Bone marrow (tissue), 2 donors: ENCODE measurements at places on chromosomes 1 and 21.
A peak's percentile ranks its signal among the peaks of the same experiment; 100 is the strongest.

DNA sequence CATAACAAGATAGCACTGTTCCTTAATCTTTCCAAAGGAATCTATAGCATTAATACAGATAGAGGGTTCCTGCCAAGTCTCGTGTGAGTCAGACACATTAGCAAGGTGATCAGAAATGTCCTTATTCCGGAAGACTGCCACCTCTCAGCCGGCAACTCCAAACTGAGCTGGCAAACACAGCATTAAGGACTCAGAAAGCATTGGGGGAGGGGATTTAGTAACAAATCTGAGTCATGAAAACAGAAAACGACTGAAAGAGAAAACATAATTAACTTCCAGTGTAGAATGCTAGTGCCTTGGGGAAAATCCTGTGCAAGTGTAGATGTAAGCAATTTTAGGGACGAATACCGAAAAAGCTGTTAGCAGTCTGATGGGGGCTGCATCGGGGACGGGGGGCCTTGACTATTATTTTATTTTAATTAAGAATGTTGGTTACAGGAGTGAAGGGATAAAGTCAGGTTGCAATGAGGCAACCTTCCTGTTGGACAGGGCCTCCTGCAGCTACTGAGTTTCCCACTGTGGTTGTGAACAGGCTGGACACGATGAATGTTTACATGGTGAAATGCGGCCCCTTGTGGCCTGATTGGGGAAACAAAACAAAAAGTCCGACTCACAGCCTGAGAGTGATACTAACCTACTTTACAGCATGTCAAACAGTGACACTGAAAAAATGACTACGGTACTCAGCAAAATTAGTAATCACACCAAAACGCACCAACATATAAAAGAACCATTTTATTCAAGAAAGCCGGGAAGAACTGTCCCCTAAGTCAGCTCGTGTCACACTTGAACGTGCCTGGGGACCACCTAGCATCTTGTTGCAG lies 20.7 kb downstream of the MIS18A start:
- no peak for DNase-seq

DNA sequence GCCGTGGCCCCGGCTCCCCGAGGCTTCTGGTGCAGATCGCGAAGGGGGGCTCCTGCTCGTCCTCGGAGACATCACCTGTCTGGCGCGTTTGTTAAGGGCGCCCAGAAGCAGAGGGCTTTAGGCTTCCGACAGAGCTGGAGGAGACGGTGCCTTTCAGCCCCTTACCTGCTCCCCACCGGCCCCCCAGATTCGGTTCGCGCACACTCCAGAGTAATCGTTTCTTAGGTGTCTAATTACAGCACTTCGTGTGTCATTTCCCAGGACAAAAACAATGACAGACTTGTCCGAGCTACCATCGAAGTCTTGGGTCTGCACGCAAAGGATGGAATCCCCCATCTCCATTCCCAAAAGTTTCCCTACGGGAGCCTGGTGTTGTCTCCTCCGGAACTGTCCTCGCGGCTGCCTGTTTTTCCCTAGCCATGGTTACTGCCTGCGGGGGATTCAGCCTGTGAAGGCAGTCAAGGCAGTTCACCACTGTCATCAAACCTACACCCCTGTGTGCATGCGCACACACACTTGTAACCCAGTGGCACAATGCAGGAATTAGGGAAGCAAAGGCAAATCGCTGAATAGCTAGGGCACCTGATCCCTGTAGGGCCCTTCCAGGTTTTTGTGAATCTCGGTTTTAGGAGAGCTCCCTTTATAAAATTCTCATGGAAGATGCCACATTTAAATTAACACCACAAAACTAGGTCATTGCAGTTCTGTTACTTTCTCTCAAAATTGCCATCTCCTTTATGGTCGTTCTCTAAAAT lies 738 bp upstream of the CDC42BPA start:
- DNase-seq = no peak

GRCh38 chr1:23989263-23989662 lies 9.1 kb upstream of the SRSF10 start:
- no peak for DNase-seq

DNA sequence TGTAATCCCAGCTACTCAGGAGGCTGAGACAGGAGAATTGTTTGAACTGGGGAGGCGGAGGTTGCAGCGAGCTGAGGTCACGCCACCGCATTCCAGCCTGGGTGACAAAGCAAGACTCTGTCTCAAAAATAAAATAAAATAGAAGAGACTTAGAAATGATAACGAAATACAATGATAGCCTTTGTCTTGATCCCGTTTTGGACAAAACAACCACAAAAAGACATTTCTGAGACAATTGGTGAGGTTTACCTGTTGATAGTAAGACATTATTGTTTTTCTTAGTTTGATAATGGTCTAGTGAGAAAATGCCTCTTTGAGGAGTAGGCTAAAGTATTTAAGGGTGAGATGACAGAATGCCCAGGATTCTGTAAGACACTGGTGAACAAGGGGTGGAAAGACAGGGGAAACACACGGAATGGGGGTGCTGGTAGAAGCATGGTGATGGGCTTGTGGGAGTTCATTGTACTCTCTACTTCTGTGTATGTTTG lies 11.9 kb upstream of the SHE start:
- no peak for DNase-seq

DNA sequence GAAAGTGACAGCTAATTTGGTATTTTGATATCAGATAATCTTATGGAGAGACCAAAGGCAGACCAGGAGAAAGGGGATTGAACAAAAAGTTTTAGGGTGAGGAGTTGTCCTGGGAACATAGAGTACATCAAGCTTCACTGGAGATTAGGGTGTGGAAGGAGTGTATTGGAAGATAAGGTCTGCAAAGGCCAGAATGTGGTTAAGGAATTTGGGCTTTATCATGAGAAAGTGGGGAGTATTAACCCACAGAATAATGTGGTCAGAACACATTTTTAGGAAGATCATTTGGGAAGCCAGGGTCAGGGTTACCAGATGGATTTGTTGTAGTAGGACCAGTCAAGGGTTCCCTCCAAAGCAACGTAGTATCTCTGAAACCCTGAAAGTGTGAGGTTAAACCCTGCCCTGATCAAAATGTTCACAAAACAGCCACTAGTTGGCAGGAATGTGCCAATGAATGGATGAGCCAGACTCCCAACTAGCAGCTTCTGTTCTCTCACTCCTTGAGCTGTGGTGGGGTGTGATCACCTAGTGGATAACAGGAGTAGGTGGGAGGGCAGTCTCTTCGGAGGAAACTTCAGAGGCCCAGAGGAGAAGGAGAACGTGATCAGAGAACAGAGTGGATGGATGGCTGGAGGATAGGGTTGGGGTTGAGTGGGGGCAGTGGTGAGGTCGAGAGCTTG lies 35.8 kb downstream of the SLC2A1 start:
- peak; percentile 69 for DNase-seq
